ENCODE measurements at places on chromosomes 13 and 19.

DNA sequence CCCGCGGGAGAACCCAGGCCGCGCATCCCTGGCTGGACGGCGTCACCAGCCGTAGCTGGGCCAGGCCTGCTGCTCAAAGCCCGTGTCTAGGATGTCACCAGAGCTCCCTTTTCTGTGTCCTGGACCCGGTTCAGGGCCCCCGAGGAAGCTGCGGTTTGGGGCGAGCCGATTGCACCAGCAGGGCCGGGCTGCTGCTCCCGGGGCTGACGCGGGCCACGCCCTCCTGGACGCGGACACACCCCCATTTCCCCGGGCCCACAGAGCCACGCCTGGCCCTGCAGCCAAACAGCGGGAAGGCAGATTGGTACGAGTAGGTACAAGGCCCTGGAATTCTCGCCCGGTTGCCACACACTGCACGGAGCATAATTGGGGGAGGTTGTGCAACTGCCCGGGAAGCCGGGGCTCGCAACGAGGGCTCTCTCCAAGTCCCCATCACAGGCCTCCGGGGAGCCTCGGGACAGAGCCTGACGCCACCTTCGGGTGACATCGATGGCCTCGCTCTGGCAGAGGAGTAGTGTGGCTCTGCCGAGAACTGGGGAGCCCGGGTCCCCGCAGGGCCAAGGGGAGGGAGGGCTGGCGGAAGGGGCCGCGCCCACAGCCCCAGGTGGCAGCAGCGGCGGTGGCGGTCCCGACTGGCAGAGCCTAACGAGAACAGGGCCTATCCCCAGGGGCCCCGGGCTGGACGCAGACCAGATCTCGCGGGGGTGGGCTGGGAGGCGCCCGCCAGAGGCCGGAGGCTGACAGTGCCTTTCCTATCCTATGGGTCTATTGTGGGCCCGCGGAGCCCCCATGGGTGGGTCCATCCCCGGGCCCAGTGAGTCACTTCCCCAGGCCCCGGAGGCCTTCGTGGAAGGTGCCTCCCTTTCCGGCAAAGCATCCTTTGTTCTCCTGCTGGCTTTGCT lies 23.5 kb downstream of the KCTD15 start:
- DNase-seq, result peak; percentile 45

GRCh38 chr13:44116562-44117332 lies 237.0 kb downstream of the LACC1 start:
- DNase-seq, result no peak

DNA sequence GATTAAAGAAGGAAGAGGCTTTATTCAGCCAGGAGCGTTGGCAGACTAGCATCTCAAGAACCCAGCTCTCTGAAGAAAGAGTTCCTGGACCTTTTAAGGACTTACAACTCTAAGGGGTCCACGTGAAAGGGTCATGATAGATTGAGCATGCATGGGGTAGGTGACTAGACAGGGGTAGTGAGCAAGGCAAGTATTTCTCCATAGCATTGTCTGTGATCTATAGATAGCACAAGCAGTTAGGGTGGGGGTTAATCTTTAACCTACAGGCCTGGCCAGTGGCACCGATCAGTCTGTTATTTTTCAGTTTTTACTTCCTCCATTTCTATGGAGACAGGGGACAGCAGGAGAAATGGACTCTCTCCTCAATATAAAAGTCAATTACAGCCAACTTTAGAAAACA lies 983.7 kb downstream of the SLITRK1 start:
- DNase-seq, result no peak

DNA sequence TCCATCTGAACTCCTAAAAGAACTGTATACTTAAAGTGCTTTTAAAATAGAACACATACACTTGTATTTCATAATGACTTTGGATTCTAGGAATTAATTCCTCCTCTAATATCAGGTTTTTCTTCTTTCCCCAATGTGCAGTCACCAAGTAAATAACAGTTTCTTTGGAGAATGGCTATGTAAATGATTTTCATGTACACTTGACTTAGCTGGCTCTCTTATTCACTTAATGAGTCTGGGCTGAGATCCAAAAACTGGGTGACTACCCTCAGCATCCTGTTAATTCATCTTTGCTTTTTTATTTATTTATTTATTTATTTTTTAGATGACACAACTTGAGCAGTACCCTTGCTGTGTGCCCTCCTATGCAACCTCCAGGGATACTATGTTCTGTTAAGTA lies 1003.7 kb downstream of the SLITRK1 start:
- DNase-seq, result no peak

GRCh38 chr13:50386541-50387050 lies 371.4 kb downstream of the KCNRG start:
- no peak for DNase-seq

GRCh38 chr19:54873990-54874389 lies at the start of gene FCAR:
TSS of gene FCAR (plus strand) at chr19:54874235. CDS start at chr19:54874290, 55 bp downstream.
- no peak for DNase-seq

DNA sequence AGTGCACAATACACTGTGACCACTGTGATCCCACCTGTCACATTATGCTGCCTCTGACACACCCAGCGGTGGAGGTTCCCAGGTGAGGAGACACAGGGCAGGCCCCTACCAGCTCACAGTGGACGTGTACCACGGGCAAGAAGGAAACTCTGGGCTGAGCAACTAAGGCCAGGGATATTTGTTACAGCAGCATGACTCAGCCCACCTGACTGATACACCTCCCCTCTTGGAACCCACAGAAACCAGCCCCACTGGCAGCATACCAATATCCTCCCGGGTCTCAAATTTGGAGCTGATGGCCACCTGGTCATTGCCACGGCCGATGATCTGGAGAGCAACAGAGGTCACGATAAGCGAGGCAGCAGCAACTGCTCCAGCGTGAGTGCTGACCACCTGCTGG lies 14.9 kb downstream of the KLC3 start:
- no peak for DNase-seq

DNA sequence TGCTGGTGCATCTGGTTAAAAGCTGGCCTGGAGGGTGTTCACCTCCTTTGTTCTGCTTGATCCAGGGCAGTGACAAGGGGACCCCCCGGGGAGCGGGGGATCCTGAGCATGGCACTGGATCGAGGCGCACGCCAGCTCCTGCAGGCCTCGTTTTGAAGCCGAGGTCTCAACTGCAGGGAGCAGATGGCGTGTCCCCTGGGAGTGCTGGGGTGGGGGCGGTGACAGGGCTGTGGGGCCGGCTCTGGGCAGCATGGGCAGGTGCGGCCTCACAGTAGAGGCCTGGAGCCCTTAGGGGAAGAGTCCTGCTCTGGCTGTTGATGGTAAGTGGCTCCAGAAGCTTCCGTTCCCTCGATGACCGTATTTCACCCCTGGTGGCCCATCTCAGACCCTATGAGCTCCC lies 51.8 kb downstream of the CRTC1 start:
- no peak for DNase-seq

- DNase-seq, result no peak
These were observed 1.3 kb downstream of the HNRNPL start for GRCh38 chr19:38848299-38849146.

DNA sequence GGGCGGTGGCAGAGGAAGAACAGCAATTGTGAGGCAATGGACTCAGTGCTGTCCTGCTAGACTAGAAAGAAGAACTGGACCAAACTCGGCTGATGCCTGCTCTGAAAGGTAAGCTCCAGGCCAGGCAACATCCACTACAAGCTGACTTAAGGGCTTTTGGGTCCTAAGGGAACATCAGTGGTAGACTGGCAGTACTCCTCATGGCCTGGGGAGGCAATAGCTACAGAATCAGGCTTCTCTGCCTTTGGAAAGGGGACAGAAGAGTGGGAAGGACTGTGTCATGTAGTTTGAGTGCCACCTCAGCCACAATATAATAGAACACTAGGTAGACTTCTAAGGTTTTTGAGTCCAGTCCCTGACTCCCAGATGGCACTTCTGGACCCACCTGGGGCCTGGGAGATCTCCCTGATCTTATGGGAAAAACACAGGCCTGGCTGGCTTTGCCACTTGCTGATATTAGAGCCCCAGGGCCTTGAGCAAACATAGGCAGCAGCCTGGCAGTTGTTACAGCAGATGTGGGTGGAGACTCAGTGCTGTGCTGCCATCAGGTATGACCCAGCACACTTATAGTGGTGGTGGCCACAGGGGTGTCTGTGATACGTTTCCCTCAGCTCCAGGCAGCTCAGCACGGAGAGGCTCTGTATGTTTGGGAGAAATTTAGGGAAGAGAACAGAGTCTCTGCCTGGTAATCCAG lies 9.2 kb upstream of the CLC start:
- no peak for DNase-seq

GRCh38 chr19:15424692-15425272 lies 6.0 kb upstream of the AKAP8L start:
- DNase-seq, result no peak

DNA sequence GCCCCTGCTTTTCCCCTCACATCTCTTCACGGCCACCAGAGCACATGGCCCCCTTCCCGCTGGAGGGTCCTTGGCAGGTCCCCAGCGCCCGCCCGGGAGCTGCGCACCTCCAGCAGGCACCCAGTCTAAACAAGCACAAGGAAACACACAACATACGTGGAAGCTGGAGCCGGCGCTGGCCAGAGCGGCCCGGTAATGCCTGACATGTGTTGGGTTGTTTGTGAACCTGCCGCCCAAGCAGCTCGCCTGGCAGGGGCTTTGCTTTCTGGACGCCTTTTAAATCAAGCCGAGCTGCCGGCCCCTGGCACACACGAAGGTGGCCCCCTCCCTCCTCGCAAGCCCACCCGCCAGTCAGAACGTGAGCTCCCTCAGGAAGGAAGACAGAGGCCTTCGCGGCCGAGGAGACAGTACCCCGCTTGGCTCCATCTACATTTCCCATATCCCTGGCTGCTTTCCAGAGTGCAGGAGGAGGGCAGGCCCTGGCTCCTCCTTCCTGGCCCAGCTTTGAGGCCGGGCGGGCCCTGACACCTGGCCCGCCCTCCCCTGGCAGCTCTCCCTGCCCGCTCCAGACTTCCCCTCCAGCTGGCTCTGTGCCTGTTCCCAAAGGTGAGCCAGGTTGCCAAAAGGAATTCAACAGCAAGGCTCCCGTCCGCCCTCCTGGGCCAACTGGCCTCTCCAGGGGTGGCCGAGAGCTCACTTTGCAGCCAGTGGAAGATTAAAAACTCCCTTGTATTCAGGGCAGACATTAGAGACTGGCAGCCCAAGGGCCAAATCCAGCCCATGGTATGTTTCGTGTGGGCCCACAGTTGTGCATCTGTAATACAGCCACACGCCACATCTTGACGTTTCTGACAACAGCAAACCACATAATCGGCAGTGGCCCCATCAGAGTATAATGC lies 28.7 kb downstream of the COMP start:
- no peak for DNase-seq

- peak; percentile 52 for DNase-seq
These were observed 3.8 kb downstream of the PDE4A start for GRCh38 chr19:10424011-10424637.

GRCh38 chr19:39752390-39752789 lies 14.6 kb upstream of the CLC start:
- no peak for DNase-seq

- no peak for DNase-seq
These were observed 8.5 kb upstream of the ZNF83 start for GRCh38 chr19:52646571-52647217.

DNA sequence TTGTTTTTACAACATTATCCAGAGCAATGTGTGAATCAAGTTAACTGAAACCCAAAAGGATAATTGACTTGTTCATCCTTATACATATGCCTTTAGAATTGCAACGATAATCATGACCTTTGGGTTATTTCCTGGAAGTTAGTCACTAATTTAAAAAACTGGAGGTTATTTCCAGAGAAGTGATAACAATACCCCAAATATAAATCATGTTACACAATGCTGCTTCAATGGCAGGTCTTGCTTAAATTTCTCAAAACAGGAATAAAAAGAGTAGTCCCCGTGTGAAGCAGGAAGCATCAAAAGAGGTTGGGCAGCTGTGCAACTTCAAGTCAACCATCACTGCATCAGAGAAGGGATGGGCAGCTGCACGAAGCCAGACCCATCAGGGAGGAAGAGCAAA lies 134.4 kb downstream of the EFNB2 start:
- no peak for DNase-seq

GRCh38 chr19:29299416-29300380 lies 86.7 kb upstream of the UQCRFS1 start:
- no peak for DNase-seq

DNA sequence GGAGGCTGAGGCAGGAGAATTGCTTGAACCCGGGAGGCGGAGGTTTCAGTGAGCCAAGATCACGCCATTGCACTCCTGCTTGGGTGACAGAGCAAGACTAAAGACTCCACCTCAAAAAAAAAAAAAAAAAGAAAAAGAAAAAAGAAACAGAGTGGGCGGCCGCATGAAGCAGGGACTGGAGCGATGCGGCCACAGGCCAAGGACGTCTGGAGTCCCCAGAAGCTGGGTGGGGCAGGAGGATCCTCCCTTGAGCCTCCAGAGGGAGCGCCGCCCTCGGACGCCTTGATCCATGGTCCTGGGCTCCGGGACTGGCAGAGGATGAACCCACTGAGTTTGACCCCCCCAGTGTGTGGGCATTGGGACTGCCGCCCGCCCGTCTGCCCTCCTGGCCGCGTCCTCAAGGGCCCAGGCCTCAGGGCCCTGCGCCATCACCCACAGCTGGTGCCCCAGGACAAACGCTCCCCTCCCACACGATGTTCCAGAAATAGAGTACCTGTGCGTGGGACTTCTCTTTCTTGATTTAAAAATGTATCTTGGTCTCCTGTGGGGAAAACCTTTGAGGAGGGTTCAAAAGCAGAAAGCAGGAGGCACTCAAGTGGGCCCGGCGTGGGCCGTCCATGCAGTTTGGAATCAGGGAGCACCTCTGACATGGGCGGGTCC lies 15.5 kb downstream of the BTBD2 start:
- DNase-seq, result no peak

- no peak for DNase-seq
These were observed 610.4 kb upstream of the SLITRK6 start for GRCh38 chr13:86409466-86410241.

DNA sequence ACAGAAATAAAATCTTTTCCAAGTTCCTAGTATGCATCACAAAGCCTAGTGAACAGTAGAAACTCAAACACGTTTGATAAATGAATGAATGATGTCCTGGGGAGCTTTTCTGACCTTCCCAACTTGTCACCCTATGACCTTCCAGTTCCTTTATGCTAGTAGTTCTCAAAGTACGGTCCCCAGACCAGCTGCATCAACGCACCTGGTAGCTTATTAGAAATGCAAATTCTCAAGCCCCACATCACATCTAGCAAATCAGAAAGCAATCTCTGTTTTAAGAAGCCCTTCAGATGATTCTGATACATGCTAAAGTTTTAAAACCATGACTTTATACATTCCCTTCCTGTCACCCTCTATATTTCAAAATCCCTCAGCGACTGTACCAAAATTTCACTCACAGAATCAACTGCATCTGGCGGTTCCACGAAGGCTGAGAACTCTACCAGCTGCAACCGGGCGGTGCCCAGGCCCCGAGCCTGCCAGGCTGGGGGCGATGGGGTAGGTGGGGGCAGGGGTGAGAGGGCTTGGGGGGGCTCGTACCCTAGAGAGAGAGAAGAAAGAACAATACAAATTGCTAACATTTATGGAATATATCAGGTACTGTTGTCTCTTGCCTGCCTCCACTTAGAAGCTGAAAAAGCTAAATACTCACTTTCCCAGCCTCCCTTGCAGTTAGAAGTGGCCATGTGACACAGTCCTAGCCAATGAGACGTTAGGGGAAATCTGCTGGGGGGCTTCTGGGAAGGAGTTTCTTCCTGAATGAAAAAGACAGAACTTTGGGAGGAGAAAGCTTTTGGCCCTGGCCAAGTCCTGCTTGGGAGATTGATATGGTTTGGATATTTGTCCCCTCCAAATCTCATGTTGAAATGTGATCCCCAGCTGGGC lies 13.3 kb downstream of the CD37 start:
- DNase-seq, result no peak

- no peak for DNase-seq
These were observed 120.9 kb upstream of the TSC22D1 start for GRCh38 chr13:44697058-44697457.

- no peak for DNase-seq
These were observed 1191.0 kb downstream of the SLITRK5 start for GRCh38 chr13:88862095-88862620.

Data from activated T-helper 9 cell treated with anti-CD3 and anti-CD28 coated beads, Interleukin-2, amount 50 U/mL, for 16 hours (primary cell).